ENCODE measurements at places on chromosomes 11 and 22. TPM values are rescaled to one million over a fixed set of nuclear protein-coding genes. Genes with fewer than 3 reads are reported as not detected.

The SLC16A8 gene
- total RNA-seq: under 0.01 TPM

The RTL10 gene
- total RNA-seq: 19.0 TPM

The BBOX1 gene
- total RNA-seq: not detected

The SAA2 gene
- 0.43 TPM for total RNA-seq

The APOL6 gene
- 33.8 TPM for total RNA-seq

The NCAM1 gene
- 2.9 TPM for total RNA-seq

The GGT5 gene
- total RNA-seq: 2.2 TPM

The TMEM86A gene
- 0.32 TPM for total RNA-seq

The GAS2 gene
- 0.64 TPM for total RNA-seq

The MRGPRE gene
- total RNA-seq: not detected

The ANO1 gene
- total RNA-seq: not detected

The MRGPRF gene
- total RNA-seq: 61.3 TPM

The TEX12 gene
- 0.32 TPM for total RNA-seq

The CSF2RB gene
- 2.6 TPM for total RNA-seq

The SERPINH1 gene
- 1,336 TPM for total RNA-seq

The F2 gene
- total RNA-seq: not detected

The MIAT gene
- 1.3 TPM for total RNA-seq

The TRIM49 gene
- not detected for total RNA-seq

The C11orf86 gene
- not detected for total RNA-seq

The MPEG1 gene
- not detected for total RNA-seq

The P4HA3 gene
- 2.6 TPM for total RNA-seq

The PARVG gene
- not detected for total RNA-seq

The OR4C46 gene
- total RNA-seq: not detected

The SNRPD3 gene
- 84.2 TPM for total RNA-seq

The BRSK2 gene
- under 0.01 TPM for total RNA-seq

The TPH1 gene
- under 0.01 TPM for total RNA-seq

The APOA1 gene
- total RNA-seq: not detected

The PRR33 gene
- total RNA-seq: not detected

The PHETA2 gene
- 21.2 TPM for total RNA-seq

The VWCE gene
- total RNA-seq: 2.2 TPM

The MMP8 gene
- total RNA-seq: under 0.01 TPM

The IL18BP gene
- 4.2 TPM for total RNA-seq

The MS4A10 gene
- not detected for total RNA-seq

The RASGRP2 gene
- 12.5 TPM for total RNA-seq

The SLC22A24 gene
- total RNA-seq: not detected

The OR52B2 gene
- not detected for total RNA-seq

The MPZL3 gene
- total RNA-seq: 0.32 TPM

The ALDH3B1 gene
- total RNA-seq: 27.1 TPM

The XRRA1 gene
- total RNA-seq: 9.7 TPM

The FADS3 gene
- 94.7 TPM for total RNA-seq

The POU2AF1 gene
- not detected for total RNA-seq

The HTR3B gene
- not detected for total RNA-seq

The CACNA1I gene
- total RNA-seq: under 0.01 TPM

The ARHGAP8 gene
- 0.97 TPM for total RNA-seq

The CEP126 gene
- 0.97 TPM for total RNA-seq

The APOBEC3B gene
- total RNA-seq: 2.2 TPM

The C11orf71 gene
- 2.9 TPM for total RNA-seq

The INPP5J gene
- total RNA-seq: 0.43 TPM

The LDHAL6A gene
- total RNA-seq: not detected

The XNDC1N gene
- 9.1 TPM for total RNA-seq

The KLHL35 gene
- total RNA-seq: 3.2 TPM

The DCHS1 gene
- 33.7 TPM for total RNA-seq

The OR51E1 gene
- not detected for total RNA-seq

The TREH gene
- not detected for total RNA-seq

The DDIAS gene
- total RNA-seq: 1.9 TPM

Measured in fibroblast of villous mesenchyme (primary cell).